ENCODE measurements at places on chromosomes 3 and 15.

- DNase-seq, result peak; percentile 75
Observed at GRCh38 chr15:43370975-43371974, at the start of the genes TUBGCP4 and ZSCAN29. TUBGCP4 (plus strand) TSS chr15:43371101; CDS start chr15:43371355, 254 bp downstream. ZSCAN29 (minus strand) TSS chr15:43371043; CDS start chr15:43369913, 1,130 bp downstream.

- DNase-seq, result no peak
Observed at GRCh38 chr15:55993804-55994560, 570 bp upstream of the NEDD4 start.

- no peak for DNase-seq
Observed at GRCh38 chr15:92121047-92121446, 267.5 kb downstream of the SLCO3A1 start.

GRCh38 chr3:147049821-147050220, 356.5 kb downstream of the ZIC4 start:
- DNase-seq, result no peak

GRCh38 chr15:39585871-39586301, 5.0 kb downstream of the THBS1 start:
- DNase-seq, result no peak

DNA sequence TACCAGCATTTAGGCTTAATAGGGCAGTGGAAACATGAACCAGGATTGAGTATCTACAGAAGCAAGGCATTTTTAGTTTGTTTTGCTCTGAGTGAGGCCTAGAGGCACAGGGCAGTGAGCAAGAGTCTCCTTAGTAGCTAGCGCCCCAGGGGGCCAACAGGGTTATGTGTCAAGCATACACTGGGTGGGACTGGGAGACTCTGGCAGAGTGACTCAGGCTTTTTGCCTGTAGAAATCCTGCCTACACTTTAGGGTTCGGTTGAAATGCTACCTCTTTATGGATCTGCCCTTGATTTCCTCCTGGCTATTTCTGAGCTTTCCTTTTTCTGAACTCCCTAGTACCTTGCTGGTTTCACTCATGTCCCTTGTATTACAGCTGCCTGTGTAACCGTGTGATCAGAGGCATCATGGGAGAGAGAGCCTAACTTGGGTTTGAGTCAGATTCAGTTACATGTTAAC, 72.2 kb downstream of the TOP2B start:
- DNase-seq, result no peak

- DNase-seq, result no peak
Observed at GRCh38 chr15:41285285-41285684, 47.1 kb downstream of the OIP5 start.

GRCh38 chr3:150543531-150543930, 2.8 kb downstream of the SERP1 start:
- no peak for DNase-seq

DNA sequence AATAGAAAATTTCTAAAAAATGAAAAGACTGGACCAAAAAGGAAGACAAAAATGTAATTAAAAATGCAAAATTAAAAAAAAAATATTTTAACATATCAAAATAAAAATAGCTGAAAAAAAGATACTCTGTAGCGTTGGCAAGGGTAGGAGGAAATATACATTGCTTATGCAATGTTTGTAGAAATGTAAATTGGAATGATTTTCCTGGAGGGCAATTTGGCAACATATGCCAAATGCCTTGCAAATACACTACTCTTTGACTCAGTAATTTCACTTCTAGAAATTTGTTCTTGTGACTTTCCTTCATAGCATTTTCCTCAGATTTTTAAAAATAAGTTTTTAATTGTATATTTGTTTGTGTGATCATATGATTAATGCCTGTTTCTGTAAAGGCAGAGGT, 296.6 kb downstream of the ZNF621 start:
- no peak for DNase-seq

GRCh38 chr15:83092309-83092976, 15.0 kb upstream of the TM6SF1 start:
- DNase-seq, result no peak

- DNase-seq, result no peak
Observed at GRCh38 chr15:33492434-33493052, 181.8 kb downstream of the RYR3 start.

GRCh38 chr15:52236013-52236412, 44.8 kb upstream of the GNB5 start:
- DNase-seq, result no peak

DNA sequence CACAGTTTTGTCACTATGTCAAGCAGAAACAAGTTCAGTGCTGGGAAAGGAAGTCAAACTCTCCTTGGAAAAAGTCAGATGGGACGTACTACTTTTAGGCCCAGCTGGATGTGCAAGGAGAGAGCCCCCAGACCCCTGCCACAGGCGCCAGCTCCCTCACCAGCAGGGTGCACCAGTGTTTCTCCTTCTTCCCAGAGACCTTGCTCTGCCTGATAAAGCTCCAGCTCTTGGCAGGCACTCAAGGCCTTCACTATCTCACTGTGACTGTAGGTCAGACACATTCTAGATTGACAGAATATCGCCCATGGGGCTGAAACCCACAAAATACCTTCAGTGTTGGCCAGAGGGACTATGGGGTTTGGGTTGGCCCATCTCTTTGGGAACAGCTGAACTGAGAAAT, 54.8 kb upstream of the CHRNB4 start:
- no peak for DNase-seq

DNA sequence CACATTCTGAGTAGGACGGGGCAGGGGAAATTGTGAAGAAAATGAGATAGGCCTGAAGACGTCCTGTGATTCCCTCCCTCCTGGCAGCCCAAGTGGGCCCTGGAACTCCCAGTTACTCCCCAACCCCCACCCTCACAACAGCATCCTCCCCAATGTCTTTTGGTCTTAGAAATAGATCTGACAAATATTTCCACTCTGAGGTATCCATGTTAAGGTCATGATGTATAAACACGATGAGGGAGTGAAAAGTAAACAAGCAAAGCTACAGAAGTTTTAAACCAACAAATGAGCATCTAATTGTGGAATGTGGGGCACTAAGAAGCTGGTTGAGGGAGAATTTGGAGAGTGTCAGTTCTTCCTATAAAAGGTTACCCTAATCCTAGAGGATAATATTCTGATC, 103.7 kb upstream of the AADACL2 start:
- no peak for DNase-seq

DNA sequence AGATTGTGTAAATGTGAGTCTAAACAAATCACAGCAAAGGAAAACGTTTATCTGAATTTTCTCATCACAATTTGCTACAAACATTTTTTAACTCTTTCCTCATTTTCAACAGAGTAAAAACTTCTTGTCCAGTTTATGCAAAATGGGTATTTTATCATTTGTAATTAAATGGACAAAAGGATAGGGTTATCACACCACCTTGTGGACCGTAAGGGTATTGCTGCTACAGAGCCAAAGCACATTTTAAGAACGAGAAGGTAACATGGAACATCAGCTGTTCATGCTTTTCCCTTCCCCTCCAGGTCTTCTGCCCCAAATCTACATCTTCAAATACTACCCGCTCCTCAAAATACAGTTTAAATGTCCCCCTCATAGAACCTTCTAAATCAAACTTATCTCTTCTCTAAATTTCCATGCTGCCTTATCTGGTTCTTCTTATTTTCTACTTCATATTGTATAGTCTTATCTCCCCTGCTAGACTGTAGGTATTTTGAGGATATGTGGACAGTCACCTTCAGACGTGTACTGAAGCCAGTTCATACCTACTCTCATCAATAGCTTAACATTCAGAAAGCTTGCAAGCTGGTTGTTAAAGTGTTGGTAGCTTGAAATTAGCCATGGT, 12.8 kb upstream of the SETMAR start:
- DNase-seq, result peak; percentile 23

GRCh38 chr15:60539016-60539415, 60.1 kb upstream of the ICE2 start:
- DNase-seq, result no peak

DNA sequence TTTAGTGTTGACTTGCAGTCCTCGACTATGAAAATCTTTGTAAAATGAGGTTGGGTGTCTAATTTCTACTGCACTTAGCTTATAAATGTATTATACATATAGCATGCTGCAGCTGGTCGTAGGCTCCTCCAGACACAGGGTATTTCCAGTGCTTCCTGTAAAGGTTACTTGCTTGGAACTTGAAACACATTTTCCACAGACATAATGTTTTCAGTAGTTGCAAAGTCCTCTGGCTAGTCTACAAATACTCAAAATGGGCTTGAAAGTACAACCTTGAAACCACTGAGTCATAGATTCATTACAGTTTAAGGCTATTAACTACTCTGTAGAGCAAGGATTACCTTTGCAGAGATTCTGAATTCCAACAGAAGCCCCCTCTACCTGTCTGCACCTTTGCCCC, 464.1 kb downstream of the RAP2B start:
- no peak for DNase-seq

DNA sequence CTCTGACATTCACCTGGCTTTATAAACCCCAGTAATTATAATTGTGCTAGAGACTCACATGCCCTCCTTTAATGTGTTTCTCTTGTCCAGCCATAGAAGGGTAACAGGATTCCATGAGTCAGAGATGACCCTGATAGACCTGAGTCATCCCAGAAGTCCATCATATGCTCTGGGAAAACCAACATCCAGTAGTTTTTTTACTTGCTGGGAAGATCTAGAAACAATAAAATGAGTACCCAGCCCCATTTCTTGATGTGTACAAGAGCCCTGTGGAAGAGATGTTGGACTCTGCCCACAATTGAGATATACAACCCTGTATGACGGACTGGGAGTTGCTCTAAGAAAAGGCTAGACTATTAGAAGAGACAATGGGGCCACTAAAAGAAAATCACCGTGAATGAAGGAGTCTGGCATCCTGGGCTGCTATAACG, 22.4 kb upstream of the THUMPD3 start:
- DNase-seq, result no peak

DNA sequence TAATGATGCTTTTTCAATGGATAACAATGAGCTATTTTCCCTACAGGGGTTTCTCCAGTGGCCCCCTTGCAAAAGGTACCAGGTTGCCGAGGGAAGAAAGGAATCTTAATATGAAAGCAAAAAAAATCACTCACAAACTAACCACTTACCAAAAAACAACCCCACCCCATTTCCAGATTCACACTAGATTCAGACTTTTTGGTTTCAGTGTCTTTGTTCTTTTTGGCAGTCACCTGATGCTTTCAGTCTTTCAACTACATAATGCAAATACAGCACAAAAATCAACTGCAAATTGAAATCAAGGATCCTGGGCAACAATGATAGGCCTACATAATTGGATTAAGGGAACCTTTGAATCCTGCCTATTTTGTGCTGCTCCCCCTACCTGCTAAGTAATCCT, 71.1 kb upstream of the RAP2B start:
- no peak for DNase-seq

DNA sequence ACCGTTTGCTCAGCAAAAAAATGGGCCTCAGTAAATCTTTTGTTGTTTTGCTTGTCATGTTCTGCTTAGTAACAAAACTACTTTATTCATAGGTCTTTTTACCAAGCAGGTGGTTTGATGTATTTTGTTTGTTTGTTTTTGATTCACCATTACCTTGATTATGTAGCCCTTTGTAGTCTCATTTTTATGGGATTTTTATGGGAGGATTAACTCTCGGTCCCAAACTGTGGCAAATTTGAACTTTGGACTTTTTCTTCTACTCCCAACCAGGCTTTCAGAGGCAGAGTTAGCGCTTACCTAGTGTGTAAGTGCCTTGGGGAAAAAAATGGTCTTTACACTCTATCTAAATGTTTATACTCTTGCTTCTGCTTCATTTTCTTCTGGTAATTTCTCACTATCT, 276.7 kb upstream of the POU1F1 start:
- DNase-seq, result no peak

- no peak for DNase-seq
Observed at GRCh38 chr3:125146626-125147490, 65.7 kb downstream of the SLC12A8 start.

DNA sequence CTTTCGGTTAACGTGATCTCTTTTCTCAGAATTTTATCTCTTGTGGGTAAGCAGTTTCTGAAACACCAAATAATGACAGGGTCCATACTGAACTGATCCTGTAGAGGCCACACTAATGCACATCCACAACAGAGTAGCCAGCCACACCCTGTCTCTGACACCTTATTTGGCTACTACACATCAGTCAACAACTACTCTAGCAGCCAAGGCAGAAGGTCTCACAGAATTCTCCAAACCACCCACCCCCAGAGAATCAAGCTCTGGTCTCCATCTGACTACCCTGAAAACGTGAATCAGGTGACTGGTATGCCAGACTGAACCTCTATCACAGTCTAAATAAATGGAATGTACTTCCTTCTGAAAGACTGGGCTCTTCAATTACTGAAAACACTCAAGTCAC, 38.0 kb downstream of the EDC3 start:
- DNase-seq, result no peak

GRCh38 chr3:100912571-100912970, 80.7 kb downstream of the ABI3BP start:
- no peak for DNase-seq

All from activated CD8-positive, alpha-beta memory T cell treated with anti-CD3 and anti-CD28 coated beads, Interleukin-2, amount 50 U/mL, for 4 hours (primary cell).